ENCODE measurements at places on chromosomes 4 and X.
A peak's percentile ranks its signal among the peaks of the same experiment; 100 is the strongest.

GRCh38 chrX:54529151-54529550, 868 bp upstream of the GNL3L start:
- DNase-seq, result no peak

DNA sequence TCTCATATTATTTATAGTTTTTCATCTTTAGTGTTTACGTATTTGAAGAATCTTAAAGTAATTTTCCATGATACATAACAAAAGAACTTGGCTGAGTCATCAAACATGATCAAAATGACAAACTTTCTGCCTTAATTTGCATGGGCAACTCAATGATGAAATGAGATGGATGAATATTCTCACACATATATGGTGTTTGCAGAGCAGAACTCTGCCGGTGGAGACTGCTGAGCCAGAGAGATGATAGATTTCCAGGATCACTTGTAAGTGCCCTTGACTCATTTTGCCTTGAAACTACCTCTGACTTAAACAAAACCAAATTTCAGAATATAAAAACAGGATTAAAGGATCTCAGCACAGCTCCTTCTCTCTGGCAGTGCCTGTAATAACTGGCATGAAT, 38.2 kb downstream of the TRPC3 start:
- no peak for DNase-seq

- DNase-seq, result no peak
Observed at GRCh38 chr4:80521438-80521837, 185.9 kb downstream of the CFAP299 start.

- DNase-seq, result no peak
Observed at GRCh38 chr4:165967486-165967885, 94.4 kb downstream of the TLL1 start.

DNA sequence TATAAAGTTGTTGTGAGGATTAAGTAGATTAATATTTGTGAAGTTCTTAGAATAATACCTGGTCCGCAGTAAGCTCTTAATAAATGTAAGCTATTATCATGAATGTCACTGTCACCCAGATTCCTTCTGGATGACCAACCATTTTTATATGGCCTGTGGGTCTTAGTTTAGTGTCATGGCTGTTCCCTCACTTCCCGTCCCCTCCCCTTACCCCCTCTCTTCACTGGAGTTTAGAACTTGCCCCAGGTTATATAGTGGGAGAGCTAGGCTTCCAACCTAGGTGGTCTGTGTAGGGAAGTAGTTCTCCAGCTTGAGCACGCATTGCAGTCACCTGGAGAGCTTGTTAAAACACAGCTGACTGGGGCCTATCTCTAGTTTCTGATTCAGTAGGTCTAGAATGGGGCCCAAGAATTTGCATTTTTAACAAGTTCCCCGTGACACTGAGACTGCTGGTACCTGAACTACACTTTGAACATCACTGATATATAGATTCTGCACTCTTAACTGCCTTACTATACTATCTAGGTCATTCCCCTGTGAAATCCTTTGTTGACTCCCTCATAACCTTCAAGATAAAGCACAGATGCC, 66.9 kb upstream of the PLAC1 start:
- no peak for DNase-seq

DNA sequence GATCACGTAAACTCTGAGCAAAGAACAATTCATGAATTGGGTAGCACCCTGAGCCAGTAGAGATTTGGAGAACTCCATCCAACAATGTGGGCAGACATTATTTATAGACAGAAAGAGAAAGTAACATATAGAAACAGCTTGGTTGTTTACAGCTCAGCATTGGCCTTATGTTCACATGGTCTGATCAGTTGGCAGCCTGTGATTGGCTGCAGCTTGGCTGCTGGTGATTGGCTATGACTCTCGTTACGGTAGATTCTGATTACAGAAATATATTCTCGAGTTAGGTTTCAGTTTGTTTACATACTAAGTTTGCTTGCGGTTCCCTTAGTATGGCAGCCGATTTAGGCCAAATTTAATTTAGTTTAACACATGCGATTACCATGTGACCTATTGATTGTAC, 663.4 kb downstream of the RAPGEF2 start:
- DNase-seq, result no peak

- DNase-seq, result peak; percentile 78
Observed at GRCh38 chrX:24117258-24117657, 32.3 kb upstream of the ZFX start.

GRCh38 chr4:100289946-100290345, 99.7 kb upstream of the DDIT4L start:
- peak; percentile 33 for DNase-seq

DNA sequence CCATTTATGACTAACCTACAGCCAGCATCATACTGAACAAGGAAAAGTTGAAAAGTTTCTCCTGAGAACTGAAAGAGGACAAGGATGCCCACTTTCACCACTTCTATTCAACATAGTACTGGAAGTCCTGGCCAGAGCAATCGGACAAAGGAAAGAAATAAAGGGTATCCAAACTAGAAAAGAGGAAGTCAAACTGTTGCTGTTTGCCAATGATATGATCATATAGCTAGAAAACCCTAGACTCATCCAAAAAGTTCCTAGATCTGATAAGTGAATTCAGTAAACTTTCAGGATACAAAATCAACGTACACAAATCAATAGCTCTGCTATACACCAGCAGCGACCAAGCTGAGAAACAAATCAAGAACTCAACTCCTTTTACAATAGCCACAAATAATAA, 64.5 kb downstream of the CENPC start:
- DNase-seq, result no peak

GRCh38 chr4:1541449-1542225, 135.4 kb upstream of the NKX1-1 start:
- no peak for DNase-seq

- no peak for DNase-seq
Observed at GRCh38 chrX:131831185-131831520, 191.9 kb upstream of the STK26 start.

DNA sequence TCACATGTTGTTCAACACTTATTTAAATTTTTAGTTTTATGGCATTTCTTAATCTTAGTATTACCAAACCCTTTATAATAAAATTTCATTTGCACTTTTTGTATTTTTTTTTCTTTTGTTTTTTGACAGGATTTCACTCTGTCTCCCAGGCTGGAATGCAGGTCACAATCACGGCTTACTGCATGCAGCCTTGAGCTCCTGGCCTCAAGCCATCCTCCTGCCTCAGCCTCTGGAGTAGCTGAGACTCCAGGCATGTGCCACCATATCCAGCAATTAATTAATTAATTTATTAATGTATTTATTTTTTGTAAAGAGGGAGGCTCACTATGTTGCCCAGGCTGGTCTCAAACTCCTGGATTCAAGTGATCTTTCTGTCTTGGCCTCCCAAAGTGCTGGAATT, 133.4 kb downstream of the ADGRL3 start:
- no peak for DNase-seq

DNA sequence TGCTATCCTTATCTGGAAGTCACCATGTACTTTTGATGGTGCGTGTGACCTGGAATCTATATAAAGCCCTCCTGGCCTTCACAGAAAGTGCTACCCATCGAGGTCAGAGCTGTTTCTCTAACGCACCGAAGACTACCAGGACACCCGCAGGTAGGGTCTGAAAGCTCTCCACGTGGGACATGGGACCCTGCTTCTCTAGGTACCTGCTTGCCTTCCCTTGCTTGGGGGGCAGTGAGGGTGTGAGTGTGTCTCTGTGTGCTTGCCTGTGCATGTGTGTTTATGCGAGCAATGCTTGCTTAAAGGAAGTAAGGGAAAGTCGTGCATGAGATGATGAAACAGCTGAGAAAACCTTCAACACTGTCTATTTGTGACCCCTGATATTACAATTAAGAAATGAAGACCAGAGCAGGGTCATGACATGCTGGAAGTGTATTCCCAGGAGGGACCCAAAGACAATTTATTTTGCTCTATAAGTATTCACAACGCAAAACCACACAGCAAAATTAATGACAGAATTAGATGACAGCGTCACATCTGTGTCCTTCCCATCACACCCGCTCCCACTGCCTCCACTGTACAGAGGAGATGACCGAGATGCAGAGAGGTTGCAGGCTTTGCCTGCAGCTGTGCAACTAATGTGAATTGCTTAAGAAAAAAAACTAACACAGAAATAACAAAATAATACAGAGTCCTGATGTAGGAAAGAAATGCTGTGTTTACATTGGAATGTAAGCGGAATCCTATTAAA, 76.4 kb upstream of the HELT start:
- no peak for DNase-seq

DNA sequence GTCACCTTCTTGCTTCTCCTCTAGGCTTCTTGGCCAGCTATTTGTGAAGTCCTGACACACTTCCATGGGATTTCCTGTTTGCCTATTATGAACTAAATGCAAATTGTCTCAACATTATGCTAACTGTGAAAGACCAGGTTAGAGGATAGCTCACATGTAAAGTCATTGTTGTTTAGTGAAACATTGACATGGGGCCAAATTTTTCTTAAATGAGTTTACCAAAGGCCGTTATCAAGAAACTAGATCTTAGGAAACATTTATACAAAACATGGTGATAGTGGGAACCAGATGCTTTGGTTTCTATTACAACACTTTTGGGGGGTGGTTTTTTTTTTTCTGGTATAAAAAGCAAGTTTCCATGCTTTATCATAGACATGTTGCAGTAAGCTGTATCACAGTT, 466.8 kb upstream of the FAM241A start:
- DNase-seq, result peak; percentile 75

GRCh38 chr4:40687676-40688389, 58.2 kb upstream of the RBM47 start:
- DNase-seq, result peak; percentile 23

DNA sequence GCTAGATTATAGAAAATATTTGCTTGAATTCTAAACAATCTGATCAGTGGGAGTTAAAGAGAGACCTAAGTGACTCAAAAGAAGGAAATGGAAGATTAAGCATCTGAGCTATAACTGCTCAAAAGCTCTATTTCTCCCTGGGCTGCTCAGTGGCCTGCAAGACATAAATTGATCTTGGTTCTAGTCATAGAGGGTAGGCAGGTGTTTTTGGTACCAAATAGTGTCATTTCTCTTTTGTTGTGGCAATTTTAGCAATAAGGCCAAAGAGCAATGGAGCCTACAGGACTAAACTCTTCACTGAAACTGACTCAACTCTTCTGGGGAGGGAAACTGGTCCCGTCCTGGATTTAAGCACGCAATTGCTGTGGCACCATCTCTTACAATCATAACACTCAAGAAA, 33.9 kb upstream of the BMP2K start:
- DNase-seq, result no peak

DNA sequence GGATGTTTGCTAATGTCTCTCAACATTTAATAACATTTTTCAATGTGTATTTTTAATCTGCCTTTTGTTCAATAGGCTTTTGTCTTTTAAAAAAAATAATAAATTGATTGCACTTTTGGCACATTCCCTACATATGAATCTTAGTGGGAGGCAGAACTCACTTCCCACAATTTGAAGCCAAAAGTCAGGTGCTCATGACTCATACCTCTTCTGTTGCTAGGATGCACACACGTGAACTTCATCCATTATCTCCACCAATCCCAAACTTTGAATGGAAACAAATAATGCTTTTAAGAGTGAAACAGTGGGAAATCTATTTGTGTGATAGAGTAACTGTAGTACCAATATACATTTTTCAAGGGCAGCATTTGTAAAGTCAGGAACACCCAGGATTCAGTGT, 260.5 kb downstream of the IQCM start:
- peak; percentile 6 for DNase-seq

- DNase-seq, result no peak
Observed at GRCh38 chrX:151806967-151807540, 72.5 kb downstream of the CNGA2 start.

GRCh38 chr4:147513952-147514351, 33.1 kb downstream of the EDNRA start:
- no peak for DNase-seq

DNA sequence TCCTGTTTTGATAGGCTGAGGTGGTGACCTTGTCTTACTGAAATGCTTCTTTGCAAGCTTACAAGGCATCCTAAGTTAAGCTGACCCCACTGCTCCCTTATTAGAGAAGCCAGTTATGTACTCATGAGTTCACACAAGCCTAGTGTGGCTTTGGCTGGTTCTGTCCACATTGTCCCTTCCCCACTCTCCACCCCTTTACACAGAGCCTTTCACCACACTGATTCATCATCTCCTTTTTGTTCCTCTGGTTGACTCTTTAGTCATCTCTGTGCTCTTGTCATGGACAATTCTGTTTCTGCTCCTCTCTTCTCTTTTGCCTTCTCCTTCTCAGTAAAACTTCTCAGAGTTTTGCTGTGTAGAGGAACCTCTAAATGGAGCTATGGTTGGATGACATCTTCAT, 4.9 kb downstream of the CHRNA9 start:
- DNase-seq, result peak; percentile 54

DNA sequence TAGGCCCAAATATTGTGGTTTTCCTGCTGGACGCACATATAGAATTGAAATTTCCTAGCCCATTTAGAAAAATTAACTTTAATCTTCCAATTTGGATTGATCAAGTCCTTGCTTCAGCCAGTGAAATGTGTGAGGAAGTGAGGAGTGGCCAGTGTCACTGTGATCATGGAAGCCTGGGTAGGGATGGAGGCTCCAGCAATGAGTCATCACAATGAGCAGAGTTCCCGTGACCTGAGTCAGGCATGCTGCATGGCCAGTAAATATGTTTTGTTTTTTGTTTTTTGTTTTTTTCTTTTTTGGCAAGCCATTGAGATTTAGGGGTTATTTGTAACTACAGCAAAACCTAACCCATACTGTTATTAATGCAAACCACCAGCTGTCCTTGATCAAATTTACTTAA, 52.1 kb downstream of the IDS start:
- DNase-seq, result peak; percentile 37

- no peak for DNase-seq
Observed at GRCh38 chrX:56233100-56233499, 944 bp downstream of the KLF8 start.

GRCh38 chr4:183540410-183541009, 35.7 kb downstream of the ING2 start:
- DNase-seq, result no peak

DNA sequence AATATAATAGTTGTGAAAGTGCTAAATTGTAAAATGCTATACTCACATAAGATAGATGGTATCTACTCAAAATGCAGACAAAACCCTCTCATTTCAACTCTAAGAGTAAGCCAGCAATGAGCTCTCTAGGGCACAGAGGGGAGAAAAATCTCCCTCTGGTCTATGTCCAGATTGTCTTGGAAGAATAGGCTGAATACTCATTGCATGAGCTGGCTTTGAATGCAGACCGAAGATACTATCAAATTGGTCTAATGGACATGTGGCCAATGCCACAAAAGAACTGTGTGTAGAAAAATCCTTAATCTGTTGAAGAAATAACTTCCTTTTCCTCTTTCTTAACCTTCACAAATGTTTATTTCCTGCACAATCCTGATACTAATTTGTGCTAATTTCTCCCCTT, 3.5 kb downstream of the ZXDA start:
- DNase-seq, result peak; percentile 73

GRCh38 chr4:74005528-74005927, 7.1 kb upstream of the CXCL5 start:
- DNase-seq, result peak; percentile 72

- no peak for DNase-seq
Observed at GRCh38 chr4:31793907-31794306, 1073.7 kb downstream of the PCDH7 start.

- DNase-seq, result no peak
Observed at GRCh38 chr4:149065753-149066152, 623.5 kb upstream of the NR3C2 start.

- peak; percentile 2 for DNase-seq
Observed at GRCh38 chrX:51148848-51149247, 183.8 kb upstream of the NUDT10 start.
